ENCODE measurements at places on chromosomes 2 and 18.
A peak's percentile ranks its signal among the peaks of the same experiment; 100 is the strongest.

- DNase-seq = no peak
These were observed 267.4 kb upstream of the CHAC2 start for GRCh38 chr2:53500181-53500580.

- DNase-seq = no peak
These were observed 23.3 kb downstream of the OTOF start for GRCh38 chr2:26454561-26455001.

DNA sequence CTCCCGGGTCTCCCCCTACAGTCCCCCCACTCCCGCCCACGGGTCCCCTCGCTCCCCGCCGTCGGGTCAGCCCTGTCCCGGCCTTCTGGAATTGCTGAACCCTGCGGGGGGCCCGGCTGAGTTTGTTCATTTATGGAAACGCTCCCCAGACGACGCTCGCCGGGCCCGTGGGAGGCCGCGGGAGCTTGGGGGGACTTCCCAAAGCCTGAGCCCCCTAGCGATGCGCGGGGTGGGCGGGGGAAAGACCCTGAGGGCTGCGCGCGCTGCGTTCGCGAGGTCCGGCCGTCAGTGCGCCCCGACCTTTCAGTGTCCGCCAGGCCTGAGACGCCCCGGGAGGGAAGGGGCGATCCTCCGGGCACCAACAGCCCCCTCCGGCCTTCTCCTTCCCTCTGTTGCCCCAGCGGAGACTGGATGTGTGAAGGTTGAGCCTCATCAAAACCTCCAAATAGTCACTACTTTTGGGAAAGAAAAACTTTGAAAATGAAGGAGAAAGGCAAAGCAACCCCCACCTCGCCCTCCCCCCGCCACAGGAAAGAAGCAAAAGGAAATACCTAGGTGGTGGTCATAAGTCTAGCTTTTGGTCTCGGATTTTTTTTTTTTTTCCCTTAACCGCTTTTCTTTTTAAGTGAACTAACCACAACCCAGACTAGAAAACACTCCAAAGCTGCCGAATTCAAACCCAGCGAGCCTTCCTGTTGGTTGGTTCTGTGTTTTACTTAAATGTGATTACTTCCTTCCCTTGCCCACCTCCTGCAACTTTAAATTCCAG, 509 bp upstream of the CYS1 start:
- no peak for DNase-seq

DNA sequence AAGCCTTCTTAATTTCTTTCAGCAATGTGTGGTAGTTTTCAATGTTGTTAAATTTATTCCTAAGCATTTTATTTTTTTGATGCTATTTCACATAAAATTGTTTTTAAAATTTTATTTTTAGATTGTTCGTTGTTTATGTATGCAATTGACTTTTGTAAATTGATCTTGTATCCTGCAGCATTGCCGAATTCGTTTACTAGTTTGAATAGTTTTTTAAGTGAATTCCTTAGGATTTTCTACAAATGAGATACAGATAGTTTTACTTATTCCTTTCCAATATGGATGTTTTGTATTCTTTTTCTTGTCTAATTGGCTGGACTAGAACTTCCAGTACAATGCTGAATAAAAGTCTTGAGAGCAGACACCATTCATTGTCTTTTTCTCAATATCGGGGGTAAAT, 55.6 kb downstream of the QPCT start:
- no peak for DNase-seq

GRCh38 chr18:57583297-57583835, 3.1 kb downstream of the FECH start:
- DNase-seq = no peak

DNA sequence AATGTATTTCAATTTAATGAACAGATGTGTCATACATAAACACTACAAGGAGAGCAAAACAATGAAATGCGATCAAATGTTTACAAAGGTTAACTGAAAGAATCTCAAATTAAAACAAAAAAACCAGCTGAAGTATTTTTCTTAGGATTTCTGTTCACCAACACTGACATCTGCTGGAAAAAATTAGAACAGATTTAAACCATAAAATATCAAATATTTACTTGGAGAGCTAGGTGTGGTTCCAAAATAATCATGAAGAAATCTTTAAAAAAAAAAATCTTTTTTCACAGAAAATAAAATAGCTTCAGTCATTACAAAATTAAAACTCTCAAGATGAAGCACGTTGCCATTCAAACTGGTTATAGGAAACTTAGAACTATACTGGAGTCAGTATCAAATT, 13.8 kb downstream of the MMADHC start:
- DNase-seq = no peak

GRCh38 chr2:231422056-231422455, 26.5 kb downstream of the B3GNT7 start:
- DNase-seq = no peak

DNA sequence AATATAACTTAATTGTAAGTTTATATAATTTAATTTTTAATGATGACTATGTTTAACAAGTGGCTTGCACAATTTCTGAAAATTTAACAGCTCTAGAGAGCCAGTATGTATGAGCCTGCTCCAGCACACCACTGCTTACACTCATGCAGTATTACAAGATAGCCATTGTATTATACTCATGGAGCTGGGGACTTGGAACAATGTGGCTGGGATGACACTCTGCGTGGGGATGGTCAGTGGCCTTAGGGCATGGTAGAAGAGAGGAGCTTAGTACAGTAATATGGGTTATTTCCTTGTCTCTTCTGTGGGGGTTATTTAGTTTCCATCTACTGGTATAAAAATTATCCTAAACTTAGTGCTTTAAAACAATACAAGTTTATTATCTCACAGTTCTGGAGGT, 105.1 kb upstream of the STON1 start:
- no peak for DNase-seq

DNA sequence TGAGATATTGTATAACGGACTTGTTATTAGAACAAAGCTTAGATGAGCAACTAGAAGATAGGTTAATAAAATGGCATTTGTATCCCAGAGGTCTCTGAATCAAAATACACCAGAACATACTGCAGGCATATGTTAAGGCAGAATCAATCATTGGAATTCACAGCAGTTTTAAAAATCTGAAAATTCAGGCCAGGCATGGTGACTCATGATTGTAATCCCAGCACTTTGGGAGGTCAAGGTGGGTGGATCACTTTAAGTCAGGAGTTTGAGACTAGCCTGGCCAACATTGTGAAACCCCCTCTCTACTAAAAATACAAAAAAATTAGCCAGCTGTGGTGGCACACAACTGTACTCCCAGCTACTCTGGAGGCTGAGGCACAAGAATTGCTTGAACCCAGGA, 405.2 kb downstream of the ZEB2 start:
- no peak for DNase-seq

DNA sequence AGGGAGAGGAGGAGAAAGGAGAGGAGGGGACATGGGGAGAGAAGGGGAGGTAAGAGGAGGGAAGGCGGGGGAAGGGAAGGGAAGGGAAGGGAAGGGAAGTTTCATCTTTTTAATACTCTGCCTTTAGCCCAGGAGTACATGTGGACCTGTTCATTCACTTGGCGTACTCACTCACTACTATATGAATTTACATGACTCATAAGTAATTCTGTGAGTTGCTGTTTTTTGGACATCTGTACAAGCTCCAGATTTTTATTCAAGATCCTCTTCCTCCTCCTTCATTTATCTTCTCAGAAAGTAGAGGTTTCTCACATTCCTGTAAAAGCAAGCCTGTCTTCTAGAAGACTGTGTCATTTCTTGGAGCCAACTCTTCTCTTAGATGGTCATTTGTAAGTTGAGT, 84.6 kb downstream of the RDH14 start:
- no peak for DNase-seq

DNA sequence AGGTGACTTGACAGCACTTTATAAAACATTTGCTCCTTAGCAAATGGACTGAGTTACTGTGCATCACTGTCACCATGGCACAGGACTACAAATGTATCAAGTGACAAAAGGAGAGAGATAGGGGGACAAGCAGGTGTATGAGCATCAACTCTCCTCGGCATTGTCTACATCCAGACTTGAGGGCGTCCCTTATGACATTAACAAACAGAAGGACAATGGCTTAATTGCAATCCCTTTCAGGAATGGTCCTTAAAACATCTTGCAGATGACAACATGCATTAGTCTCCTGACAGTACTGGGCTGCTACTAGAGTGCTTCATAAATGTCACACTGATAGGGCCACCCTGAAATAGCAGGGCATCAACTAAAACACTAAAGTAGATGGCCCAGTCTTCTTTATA, 198.8 kb downstream of the PDE1A start:
- no peak for DNase-seq

- no peak for DNase-seq
These were observed 42.9 kb downstream of the DYSF start for GRCh38 chr2:71496156-71496770.

- no peak for DNase-seq
These were observed 9.3 kb upstream of the ESPNL start for GRCh38 chr2:238090887-238091286.

GRCh38 chr18:26771524-26771923, 94.0 kb downstream of the AQP4 start:
- no peak for DNase-seq

DNA sequence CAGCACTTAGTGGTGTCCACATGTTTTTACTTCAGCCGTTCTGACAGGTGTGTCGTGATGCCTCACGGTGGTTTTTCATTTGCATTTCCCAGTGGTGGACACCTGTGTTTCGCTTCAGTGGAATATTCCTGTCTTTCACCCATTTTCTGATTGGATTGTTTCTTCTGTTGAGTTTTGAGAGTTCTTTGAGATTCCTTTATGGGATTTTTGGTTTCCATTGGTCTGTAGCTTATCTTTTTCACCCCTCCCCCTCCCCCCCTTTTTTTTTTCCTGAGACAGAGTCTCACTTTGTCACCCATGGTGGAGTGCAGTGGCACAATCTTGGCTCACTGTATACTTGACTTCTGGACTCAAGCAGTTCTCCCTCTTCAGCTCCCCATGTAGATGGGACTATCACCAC, 8.0 kb downstream of the ANKRD23 start:
- no peak for DNase-seq

GRCh38 chr2:120558847-120559246, 176.8 kb upstream of the GLI2 start:
- no peak for DNase-seq

DNA sequence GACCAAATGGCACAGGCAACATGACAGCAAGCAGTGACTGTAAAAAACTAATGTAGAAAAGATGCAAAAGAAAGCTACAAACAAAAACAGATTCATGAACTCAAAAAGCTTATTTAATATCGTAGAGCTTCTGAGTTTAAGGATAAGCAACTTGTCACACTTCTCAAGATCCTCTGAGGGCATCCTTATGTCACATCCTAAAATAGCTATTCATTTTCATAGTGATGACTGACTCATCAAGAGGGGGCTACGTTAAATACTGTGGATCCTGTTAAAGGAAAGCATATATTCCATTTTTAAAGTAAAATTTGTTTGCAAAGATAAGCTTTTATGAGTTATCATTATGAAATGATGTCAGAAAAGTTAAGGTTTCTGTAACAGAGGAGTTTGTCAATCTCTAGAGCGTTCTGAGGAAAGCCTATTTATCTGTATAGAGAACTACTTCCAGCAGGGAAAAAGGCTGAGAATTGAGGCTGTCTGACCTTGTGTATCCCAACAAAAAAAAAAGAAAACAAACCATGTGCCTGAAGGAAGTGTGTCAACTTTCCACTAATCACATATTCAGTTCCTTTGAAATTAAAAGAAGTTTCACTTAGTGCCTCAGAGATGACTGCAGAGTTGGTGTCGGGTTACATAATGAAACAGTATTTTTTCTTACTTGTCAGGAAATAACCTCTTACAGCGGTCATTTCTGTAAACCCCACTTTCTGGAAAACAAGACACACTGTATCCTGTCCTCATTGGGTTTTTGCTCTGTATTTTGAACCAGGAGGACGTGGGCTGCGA, 115.5 kb downstream of the ESCO1 start:
- DNase-seq = no peak

DNA sequence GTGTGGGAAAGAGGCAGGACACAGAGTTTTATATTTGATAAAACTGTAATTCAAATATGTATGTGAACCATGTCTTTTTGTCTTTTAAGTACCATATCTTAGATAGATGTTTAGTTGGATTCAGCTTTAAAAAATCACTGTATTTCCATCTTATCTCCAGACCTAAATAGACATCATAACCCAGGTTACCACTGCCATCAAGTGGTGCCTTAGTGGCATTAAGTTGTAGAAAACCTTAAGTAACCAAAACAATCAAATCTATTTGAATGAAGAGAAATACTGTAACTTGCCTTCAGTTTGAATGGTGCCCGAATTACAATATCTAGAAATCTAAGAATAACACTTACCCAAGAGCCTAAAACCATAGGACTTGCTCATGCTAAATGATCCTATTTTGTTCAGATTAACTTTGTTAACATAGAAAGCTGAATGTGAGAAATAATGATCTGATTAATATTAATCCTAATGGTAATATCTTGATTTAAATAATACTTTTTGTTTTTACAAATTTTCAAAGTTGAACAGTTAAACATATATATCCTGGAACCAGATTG, 92.5 kb upstream of the MAP2 start:
- no peak for DNase-seq

GRCh38 chr2:56709181-56709580, 525.4 kb downstream of the CCDC85A start:
- DNase-seq = no peak

- DNase-seq = no peak
These were observed 90.4 kb downstream of the PTRHD1 start for GRCh38 chr2:24702800-24703199.

- DNase-seq = peak; percentile 70
These were observed 26.4 kb downstream of the ASXL2 start for GRCh38 chr2:25851740-25852503.

DNA sequence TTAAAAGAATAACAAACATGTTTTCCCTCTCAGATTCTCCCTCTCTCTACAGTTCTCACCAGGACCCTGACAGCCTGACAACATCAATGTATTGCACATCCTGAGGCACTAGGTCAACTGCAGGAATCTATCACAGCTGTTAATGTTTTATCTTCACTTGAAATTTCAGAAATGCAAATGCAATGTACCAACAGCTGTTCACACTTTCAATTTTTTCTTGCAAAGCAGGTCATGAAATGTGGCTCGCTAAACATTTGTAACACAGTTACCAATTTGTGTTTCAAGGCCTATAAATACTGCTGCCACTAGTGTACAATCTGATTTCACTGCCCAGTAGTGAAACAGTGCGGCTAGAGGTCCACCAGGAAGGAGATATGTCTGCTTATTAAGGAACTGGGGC, 147.8 kb downstream of the EXOC6B start:
- DNase-seq = no peak

GRCh38 chr2:207241198-207241597, 75.5 kb upstream of the KLF7 start:
- DNase-seq = no peak

GRCh38 chr2:119229716-119230115, 6.1 kb downstream of the STEAP3 start:
- no peak for DNase-seq

All from natural killer cell treated with Interleukin-12 subunit alpha and Interleukin-12 subunit beta and Interleukin-15 and Interleukin-18, amount 100 ng/mL, for 72 hours (primary cell).